ENCODE measurements at places on chromosomes 5 and 9.
A peak's percentile ranks its signal among the peaks of the same experiment; 100 is the strongest.

DNA sequence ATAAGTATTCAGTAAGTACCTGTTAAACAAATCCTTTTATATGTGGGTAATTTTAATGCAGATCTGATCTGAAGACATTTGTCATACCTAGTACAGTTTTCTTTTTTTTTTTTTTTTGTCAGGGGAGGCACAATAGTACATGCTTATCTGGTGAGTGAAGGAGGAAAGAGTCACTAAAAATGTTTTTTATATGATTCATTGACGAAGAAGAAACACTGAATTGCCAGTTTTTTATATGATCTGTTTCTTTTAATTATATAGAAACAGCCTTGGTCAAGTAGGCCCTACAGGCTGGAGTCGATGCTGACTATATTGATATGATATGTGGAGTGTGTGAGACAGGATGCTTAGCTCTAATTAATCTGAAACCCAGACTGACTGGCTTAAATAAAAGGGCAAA lies 315.2 kb downstream of the PSAT1 start:
- no peak for DNase-seq

- no peak for DNase-seq
Measured at GRCh38 chr9:3541206-3541605, 15.4 kb upstream of the RFX3 start.

DNA sequence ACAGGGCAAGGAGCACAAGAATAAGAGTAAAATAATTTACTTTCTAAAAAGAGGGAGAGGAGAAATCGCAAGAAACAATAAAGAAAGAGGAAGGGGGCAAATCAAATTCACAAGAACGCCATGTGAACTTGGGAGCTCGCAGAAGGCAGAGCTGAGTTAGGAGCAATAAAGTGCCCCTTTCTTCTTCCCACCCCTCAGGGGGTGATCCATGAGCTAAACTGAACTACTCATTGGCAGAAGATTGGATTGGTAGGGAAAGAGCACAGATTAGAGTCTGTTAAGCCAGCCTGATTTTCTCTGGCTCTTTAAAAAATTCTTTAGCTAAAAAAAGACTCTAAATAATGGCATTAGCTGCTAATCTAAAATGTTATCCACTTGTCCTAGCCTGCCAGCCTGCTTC lies 307.5 kb downstream of the EBF1 start:
- no peak for DNase-seq

DNA sequence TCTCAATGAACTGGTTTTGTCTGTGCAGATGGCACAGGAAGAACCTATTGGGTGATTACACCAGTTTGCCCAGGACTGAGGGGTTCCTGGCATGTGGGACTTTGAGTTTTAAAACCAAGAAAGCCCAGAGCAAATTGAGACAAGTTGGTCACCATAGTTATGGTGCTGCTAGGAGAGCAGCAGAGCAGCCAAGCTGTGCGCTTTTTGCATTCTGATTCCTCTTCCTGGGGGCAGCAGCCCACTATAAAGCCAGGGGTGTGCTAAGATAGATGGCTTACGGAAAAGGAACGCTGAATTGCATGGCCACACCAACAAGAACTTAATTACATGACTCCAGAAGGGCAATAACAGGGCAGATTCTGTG lies 49.7 kb downstream of the TIMD4 start:
- DNase-seq = no peak

DNA sequence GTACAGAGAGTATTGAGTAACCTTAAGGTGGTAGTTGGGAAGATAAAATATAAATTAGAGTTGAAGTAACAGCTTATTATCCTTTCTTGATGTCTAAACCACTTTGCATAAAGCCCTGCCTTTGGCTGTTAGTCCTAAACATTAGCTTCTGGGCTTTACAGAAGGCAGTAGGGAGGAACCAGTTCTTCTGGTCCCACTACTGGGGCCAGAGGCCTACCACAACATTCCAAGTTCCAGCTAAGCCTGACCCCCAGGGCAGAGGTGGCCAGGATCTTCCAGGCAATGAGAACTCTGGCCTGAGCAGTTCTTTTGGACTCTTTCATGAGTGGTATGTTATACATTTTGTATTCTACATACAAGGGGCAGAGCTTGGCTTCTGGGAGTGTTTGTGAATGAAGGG lies 26.1 kb downstream of the DNAI1 start:
- no peak for DNase-seq

GRCh38 chr9:77588271-77588937 lies 59.7 kb downstream of the GNA14 start:
- no peak for DNase-seq

DNA sequence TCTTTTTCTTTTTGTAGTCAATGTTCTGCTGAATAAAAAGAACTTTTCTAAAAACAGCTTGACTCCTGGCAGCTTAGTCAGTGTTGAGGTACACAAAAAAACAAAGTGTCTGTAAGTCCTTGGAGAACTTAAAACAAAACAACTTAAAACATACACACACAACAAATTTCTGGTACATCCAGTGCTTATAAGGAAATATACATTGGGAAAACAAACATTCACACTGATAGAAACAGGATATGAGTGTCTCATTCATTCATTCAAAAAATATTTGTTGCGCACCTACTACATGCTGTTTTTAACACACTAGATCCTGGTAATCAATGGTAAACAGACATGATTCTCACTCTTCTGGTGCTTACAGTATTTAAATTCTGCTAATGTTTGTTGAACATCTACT lies 27.4 kb upstream of the MEGF9 start:
- no peak for DNase-seq

DNA sequence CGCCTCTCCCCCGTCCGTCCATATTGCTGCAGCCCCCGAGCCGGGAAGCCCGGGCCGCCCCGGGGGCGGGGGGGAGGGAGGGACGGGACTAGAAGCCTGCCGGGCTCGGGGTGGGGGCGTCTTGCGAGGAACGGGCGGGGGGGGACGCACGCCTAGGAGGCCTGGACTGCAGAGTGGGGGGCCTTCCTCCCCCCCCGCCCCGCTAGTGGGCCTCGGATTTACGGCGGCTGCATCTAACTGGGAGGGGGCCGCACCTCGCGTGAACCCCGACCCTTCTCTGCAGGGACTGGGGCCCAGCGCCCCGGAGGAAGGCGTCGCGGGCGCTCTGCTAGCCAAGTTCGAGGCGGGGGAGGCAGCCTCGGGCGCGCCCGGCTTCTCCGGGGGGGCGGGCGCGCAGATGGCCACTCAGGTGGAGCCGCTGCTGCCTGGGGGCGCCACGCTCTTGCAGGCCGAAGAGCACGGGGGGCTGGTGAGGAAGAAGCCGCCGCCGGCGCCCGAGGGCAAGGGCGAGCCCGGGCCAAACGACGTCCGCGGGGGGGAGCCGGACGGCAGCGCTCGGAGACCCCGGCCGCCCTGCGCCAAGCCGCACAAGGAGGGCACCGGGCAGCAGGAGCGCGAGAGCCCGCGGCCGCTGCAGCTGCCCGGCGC lies at the start of gene LARP1:
LARP1 (plus strand) TSS at position 17 of the 648 bp plus-strand sequence; CDS start at position 398, 381 bp downstream.
- DNase-seq = no peak

DNA sequence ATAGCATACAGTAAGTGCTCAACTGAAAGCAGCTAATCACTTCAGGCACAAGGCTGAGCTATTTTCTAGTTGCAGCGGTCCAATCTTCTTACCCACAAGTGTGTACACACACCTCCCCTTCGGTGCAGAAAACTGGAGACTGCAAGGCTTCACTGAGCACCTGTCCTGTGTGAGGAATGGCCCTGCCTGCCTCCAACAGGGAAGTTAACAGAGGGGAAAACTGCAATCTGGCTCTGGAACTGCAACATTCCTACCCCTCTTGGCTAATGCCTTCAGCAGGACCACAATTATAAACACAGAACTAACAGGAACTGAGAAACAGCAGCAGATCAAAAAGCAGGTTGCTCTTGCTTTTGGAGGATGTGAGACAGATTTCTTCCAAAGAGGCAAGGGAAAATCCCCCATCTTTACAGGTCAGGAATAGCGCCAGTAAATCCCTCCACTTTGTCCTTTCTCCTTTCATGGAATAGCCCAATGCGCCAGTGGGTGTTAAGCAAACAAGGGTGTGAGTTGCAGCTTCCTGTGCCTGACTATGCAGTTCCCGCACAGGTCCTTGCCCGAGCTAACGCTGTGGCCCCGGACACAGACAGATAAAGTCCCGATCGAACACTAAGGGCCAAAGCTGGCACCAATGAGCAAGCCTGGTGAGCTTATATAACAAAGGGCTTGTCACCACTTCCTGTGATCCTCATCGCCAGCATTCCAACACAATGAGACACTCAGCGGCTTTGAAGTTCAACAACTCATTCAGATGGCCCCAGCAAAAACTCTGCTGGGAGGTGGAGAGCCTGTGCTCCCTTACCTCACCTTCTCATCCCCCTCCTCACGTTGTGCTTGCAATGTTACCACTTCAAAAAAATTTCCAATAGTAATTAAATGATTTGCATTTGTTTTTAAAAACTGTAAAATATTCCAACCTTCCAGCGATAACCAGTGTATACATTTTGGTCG lies 21.5 kb downstream of the SHB start:
- peak; percentile 22 for DNase-seq

GRCh38 chr9:99576876-99577275 lies 244.8 kb upstream of the NR4A3 start:
- DNase-seq = no peak

Measured in DND-41 (cell line).